GM23248 (cell line): ENCODE measurements at places on chromosomes 12 and 14. TPM values are rescaled to one million over a fixed set of nuclear protein-coding genes. Genes with fewer than 3 reads are reported as not detected.

RNASE1 gene
- not detected in 2 replicates for total RNA-seq

GRCh38 chr12:46400406-46400805, 27.8 kb upstream of the SLC38A2 start:
- H3K27ac ChIP-seq: peak overlapping the region; percentile 78
- no peaks in the 10 kb centered on the region for H3K36me3 ChIP-seq
- H3K4me1 ChIP-seq: peaks cover 54% of the 10 kb centered on the region
- 0 out of 2 replicates have a peak overlapping the region, but pooled peaks have one; percentile 10 for H3K4me3 ChIP-seq
- no peaks in the 10 kb centered on the region for H3K27me3 ChIP-seq
- peak; percentile 88 for DNase-seq

GRCh38 chr12:104012331-104012730, 37.7 kb downstream of the GLT8D2 start:
- DNase-seq: no peak
- H3K4me3 ChIP-seq: no peak overlapping the region
- peaks cover 16% of the 10 kb centered on the region for H3K4me1 ChIP-seq
- no peak overlapping the region for H3K27ac ChIP-seq
- H3K36me3 ChIP-seq: peaks cover 5% of the 10 kb centered on the region

DNA sequence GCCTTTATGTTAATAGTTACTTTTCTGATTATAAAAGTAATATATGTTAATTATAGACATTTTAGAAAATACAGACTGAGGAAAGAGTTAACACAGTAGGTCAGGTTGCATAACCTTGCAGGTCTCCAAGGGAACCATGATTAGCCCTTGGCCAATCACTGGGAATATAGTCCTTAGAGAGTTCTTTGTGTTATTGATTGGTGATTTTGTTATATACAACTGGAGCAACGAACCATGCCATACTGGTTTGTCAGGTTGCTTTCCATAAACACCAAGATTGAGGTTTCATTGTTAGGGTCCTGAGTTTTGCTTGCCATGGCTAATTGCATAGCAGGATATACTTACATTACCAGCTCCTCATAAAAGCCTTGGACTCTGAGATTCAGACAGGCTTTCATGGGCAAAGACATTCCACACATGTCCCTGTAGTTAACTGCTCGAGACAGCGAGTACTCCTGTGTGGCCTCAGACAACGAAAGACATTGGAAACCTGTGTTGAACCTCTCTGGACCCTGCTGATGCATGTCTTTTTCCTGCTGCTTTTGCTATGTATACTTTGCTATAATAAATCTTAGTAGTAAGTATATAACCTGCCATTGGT, 33.7 kb downstream of the MAPK1IP1L start:
- H3K4me1 ChIP-seq: 0 out of 2 replicates have a peak, but pooled peaks cover 6% of the 10 kb centered on the region
- no peak overlapping the region for H3K4me3 ChIP-seq
- H3K27ac ChIP-seq: no peak overlapping the region
- DNase-seq: no peak

TDG gene
- 22.8 and 24.0 TPM in 2 replicates for total RNA-seq

CAPZA3 gene
- total RNA-seq: not detected in 2 replicates

GLI1 gene
- 0.63 and 1.8 TPM in 2 replicates for total RNA-seq

DNA sequence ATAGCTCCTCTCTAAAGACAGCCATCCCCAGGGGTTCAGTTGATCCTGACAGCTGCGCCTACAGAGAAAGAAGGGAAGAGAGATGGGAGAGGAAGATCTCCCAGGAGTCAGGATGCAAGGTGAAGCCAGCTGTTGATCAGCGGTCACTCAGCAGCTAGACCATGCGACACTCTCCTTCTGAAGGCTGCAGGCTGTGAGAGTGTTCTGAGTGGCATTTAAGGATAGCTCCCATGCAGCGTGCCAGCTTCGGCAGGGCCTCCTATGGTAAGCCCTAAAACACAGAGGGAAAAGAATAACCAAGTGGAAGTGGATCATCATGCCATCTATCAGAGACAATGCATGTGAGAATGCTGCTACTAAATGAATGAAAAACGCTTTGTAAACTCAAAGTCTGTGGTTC, 197.9 kb upstream of the NUDT4 start:
- peaks cover 36% of the 10 kb centered on the region for H3K4me1 ChIP-seq
- H3K27ac ChIP-seq: no peak overlapping the region
- H3K36me3 ChIP-seq: no peaks in the 10 kb centered on the region
- no peak for DNase-seq
- H3K27me3 ChIP-seq: no peaks in the 10 kb centered on the region

GRCh38 chr12:120218680-120219606, 18.0 kb upstream of the RPLP0 start:
- DNase-seq: no peak
- peaks cover 50% of the 10 kb centered on the region for H3K36me3 ChIP-seq
- H3K4me3 ChIP-seq: no peak overlapping the region
- no peak overlapping the region for H3K27ac ChIP-seq
- no peaks in the 10 kb centered on the region for H3K27me3 ChIP-seq

- H3K4me3 ChIP-seq: peak overlapping the region; percentile 60
- H3K27ac ChIP-seq: peak overlapping the region; percentile 48
- peak; percentile 71 for DNase-seq
- peaks cover 11% of the 10 kb centered on the region for H3K4me1 ChIP-seq
- no peaks in the 10 kb centered on the region for H3K27me3 ChIP-seq
Measured at GRCh38 chr12:22729957-22730443, 105.0 kb downstream of the ETNK1 start.
